Panc1 (cell line): ENCODE measurements at places on chromosomes 7 and 10. TPM values are rescaled to one million over a fixed set of nuclear protein-coding genes. Genes with fewer than 3 reads are reported as not detected.

Gene AOAH
- total RNA-seq: 0.31 TPM

Gene TMEM178B
- total RNA-seq: 0.39 TPM

Gene SPDYE11
- not detected for total RNA-seq

GRCh38 chr7:118080947-118081346 is 103.0 kb upstream of the LSM8 start:
- no peak overlapping the region for H3K4me3 ChIP-seq
- no peak for DNase-seq
- H3K4me1 ChIP-seq: no peaks in the 10 kb centered on the region
- H3K36me3 ChIP-seq: no peaks in the 10 kb centered on the region
- H3K27me3 ChIP-seq: no peaks in the 10 kb centered on the region

GRCh38 chr10:75180592-75180991 is 30.0 kb upstream of the VDAC2 start:
- DNase-seq: no peak
- no peaks in the 10 kb centered on the region for H3K27me3 ChIP-seq
- no peaks in the 10 kb centered on the region for H3K4me1 ChIP-seq
- H3K27ac ChIP-seq: no peak overlapping the region
- H3K36me3 ChIP-seq: no peaks in the 10 kb centered on the region
- H3K4me3 ChIP-seq: no peak overlapping the region

- no peaks in the 10 kb centered on the region for H3K36me3 ChIP-seq
- H3K4me1 ChIP-seq: no peaks in the 10 kb centered on the region
- no peak for DNase-seq
- H3K27me3 ChIP-seq: no peaks in the 10 kb centered on the region
- H3K27ac ChIP-seq: no peak overlapping the region
These were observed 136.3 kb downstream of the DPY19L1 start for GRCh38 chr7:34900891-34901513.

GRCh38 chr10:26169466-26169865 is 47.1 kb upstream of the GAD2 start:
- no peak for DNase-seq
- H3K27ac ChIP-seq: no peak overlapping the region
- H3K4me3 ChIP-seq: no peak overlapping the region

DNA sequence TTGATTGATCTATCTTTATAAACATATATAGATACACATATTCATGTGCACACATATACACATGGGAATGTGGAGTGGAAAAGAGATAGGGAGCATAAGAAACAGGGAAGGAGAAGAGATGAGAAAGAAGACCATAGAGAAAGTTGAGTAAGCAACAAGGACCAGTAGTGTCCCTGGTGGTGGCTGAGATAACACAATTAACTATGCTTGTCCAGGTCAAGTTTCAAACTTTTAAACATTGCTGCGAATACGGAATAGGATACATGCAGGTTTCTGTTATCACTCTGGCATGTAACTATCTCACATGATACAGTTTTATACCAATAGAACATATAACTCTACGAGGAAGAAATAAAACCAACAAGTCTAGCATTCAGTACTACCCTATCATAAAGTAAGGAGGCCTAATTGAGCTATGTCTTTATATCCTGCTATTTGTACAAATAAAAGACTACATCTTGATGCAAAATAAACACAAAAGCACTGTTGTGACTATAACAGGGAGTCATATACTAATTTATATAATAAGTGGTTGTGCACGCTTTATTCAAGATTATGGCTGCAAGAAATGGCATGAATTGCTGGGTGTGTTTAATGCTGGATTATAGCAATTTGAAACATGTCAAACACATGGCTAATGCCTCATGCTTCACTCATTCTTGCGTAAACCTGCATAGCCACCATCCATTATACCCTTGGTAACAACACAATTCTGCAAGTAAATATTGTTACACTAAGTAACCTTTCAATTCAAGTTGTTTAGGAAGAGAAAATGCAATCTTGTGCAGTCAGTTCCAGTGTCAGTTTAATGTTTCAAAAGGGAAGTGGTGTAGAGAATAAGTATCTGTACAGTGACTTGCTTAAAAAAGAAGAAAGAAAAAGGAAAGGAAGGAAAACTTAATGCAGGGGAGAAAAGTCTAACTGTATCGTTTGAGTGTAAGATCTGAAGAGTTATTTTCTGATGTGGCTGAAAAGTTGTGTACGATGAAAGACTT is 8.2 kb downstream of the FOXP2 start:
- H3K4me1 ChIP-seq: no peaks in the 10 kb centered on the region; the same call in 1 of the 2 replicates
- H3K36me3 ChIP-seq: no peaks in the 10 kb centered on the region
- H3K27ac ChIP-seq: no peak overlapping the region
- H3K4me3 ChIP-seq: no peak overlapping the region
- no peak for DNase-seq
- no peaks in the 10 kb centered on the region for H3K27me3 ChIP-seq

Gene CNOT4
- 22.3 TPM for total RNA-seq

Gene PALD1
- 3.0 TPM for total RNA-seq

- H3K27me3 ChIP-seq: 0 out of 2 replicates have a peak, but pooled peaks cover 2% of the 10 kb centered on the region
- DNase-seq: no peak
- H3K27ac ChIP-seq: no peak overlapping the region
These were observed 134.7 kb downstream of the EMX2 start for GRCh38 chr10:117677239-117677638.

Gene LRRC17
- 0.39 TPM for total RNA-seq

GRCh38 chr10:27723436-27723835 is 22.2 kb downstream of the MKX start:
- no peak overlapping the region for H3K4me3 ChIP-seq
- H3K36me3 ChIP-seq: no peaks in the 10 kb centered on the region; the same call in 1 of the 2 replicates
- DNase-seq: no peak
- H3K4me1 ChIP-seq: no peaks in the 10 kb centered on the region
- no peak overlapping the region for H3K27ac ChIP-seq

DNA sequence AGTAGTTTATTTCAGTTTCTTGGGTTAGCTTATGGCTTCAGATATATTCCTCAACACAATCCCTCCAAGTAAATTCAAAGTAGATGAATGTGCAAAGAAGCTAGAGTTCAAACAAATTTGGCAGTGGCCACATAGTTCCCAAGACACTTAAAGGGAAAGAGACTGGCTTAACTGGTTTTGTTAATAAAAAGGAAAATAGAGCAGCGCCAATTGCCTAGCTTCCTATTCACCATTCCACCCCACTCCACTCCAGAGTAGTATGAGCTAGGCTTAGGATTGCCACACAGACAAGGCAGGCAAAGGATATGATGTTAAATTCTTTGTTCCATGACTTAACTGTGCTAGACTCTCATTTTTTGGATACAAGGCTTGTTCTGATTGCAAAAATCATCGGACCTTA is 2.0 kb downstream of the XRCC2 start:
- no peak overlapping the region for H3K4me3 ChIP-seq
- peaks cover 9% of the 10 kb centered on the region for H3K4me1 ChIP-seq

- H3K27ac ChIP-seq: no peak overlapping the region
- H3K27me3 ChIP-seq: peaks cover 9% of the 10 kb centered on the region
- H3K4me3 ChIP-seq: no peak overlapping the region
- H3K36me3 ChIP-seq: no peaks in the 10 kb centered on the region
- no peak for DNase-seq
These were observed 16.1 kb downstream of the DRGX start for GRCh38 chr10:49379596-49380410.

GRCh38 chr10:6579904-6580278 is at the start of gene PRKCQ:
TSS of gene PRKCQ (minus strand) at chr10:6580276. CDS start at chr10:6515135, 65,141 bp downstream.
- DNase-seq: no peak
- H3K27me3 ChIP-seq: peaks cover 10% of the 10 kb centered on the region
- peak within 1 kb of the TSS; percentile 56 for H3K4me3 ChIP-seq
- H3K27ac ChIP-seq: peak within 1 kb of the TSS; percentile 39; the same call in 1 of the 2 replicates

DNA sequence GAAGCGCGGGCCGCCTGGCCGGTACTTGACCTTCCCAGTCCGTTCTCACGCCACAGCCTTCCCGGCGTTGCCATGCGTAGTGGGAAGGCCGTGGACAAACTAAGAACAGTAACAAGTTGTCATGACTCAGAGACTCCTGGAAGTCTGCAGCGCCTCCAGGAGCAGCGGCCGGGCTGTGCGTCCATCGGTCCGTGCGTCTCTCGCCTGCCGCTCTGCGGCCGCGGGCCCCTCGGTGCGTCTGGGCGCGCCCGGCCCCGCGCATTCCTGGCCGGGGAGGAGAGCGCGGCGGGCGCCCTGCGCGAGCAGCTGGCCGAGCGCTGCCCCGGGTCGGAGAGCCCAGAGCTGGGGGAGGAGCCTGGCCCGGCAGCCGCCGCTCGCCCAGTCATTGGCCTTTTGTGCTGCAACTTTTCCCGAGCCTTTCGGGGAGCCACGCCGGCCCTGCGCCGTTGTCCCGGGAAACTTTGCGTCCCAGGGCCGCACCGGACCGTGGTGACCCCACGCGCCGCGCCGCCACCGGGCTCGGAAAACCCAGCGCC is 123.7 kb downstream of the TACC2 start:
- H3K36me3 ChIP-seq: no peaks in the 10 kb centered on the region
- no peaks in the 10 kb centered on the region for H3K27me3 ChIP-seq
- peaks cover 33% of the 10 kb centered on the region for H3K4me1 ChIP-seq
- peak; percentile 70 for DNase-seq

GRCh38 chr7:34497153-34497777 is 160.8 kb upstream of the NPSR1 start:
- no peak for DNase-seq
- no peaks in the 10 kb centered on the region for H3K27me3 ChIP-seq
- no peaks in the 10 kb centered on the region for H3K4me1 ChIP-seq
- no peak overlapping the region for H3K4me3 ChIP-seq

DNA sequence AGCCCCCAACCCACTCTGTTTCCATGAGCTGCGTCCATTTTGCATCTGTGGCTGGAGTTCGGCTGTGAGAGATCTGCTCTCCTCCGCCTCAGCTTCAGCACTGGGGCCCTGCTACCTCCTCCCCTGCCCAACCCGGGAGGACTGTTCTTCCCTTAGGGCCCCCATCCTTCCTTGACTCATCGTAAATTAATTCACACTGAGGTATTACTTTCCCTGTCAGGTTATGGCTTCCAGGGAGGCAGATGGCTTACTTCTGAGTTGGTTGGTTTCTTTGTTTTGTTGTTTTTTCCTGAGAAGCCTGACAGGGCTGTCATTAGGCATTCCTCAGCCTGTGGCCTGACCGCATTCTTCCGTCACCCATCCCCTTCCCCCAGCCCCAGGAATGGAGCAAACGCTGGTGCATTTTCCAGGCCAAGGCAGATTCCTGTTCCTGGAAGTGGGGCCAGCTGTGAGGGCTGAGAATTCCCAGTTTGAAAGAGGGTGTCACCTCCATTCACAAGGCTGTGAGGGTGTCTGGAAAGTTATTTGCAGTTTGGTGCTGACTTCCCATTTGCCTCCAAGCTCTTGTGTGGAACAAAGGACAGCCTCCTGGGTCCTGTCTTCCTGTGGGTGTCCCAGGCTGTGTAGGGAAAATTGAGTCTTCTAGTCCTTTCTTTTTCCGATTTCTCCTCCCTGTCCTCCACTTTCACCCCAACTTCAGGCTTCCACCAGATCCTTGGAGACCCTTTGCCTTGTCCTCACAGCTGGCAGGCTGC is 11.7 kb downstream of the CPA5 start:
- H3K36me3 ChIP-seq: no peaks in the 10 kb centered on the region
- peak overlapping the region; percentile 83 for H3K27ac ChIP-seq

Gene RELN
- total RNA-seq: 0.10 TPM

Gene BBIP1
- total RNA-seq: 55.2 TPM

DNA sequence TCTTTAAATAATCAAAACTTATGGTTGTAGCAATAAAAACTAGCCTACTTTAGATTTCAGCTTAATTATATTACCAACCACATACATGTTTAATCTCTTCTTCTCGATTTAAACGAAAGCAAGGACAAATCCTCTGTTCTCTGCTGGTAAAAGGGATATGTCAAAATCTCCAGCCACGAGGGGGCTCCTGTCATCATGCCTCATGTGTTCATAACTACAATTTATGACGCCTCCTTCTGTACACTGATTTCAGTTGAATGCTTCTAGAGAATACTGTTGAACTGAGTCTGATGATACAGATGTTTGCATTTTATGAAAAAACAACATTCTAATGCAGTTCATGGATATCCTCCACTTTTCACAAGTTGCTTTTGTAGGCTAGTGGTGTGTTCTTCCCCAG is 220.0 kb upstream of the DPP6 start:
- H3K4me1 ChIP-seq: no peaks in the 10 kb centered on the region
- H3K36me3 ChIP-seq: no peaks in the 10 kb centered on the region
- no peak overlapping the region for H3K4me3 ChIP-seq

DNA sequence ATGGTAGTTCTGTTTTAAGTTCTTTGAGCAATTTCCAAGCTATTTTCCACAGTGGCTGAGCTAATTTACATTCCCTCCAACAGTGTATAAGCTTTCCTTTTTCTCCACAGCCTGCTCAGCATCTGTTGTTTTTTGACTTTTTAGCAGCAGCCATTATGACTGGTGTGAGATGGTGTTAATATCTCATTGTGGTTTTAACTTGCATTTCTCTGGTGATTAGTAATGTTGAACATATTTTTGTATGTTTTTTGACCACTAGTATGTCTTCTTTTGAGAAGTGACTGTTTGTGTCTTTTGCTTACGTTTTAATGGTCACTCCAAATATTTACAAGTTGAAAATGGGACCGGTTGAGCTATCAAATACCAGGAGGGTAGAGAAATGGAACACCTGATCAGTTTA is 20.4 kb downstream of the GNG11 start:
- H3K36me3 ChIP-seq: no peaks in the 10 kb centered on the region
- DNase-seq: no peak
- H3K4me1 ChIP-seq: no peaks in the 10 kb centered on the region
- no peaks in the 10 kb centered on the region for H3K27me3 ChIP-seq

DNA sequence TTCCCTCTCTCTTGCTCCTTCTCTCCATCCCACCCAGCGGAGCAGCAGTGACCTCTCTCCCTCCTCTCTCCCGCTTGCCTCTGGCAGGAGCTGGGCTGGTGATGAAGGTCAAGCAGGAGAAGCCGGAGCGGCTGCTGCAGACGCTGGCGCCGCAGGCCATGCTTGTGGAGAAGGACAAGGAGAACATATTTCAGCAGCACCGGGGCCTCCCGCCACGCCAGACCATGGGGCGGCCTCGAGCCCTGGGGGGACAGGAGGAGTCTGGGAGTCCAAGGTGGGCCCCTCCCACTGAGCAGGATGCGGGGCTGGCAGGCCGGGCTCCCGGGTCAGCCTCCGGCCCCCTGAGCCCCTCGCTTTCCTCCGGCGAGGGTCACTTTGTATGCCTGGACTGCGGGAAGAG is 17.3 kb downstream of the ZNF775 start:
- H3K4me3 ChIP-seq: no peak overlapping the region

Gene ICA1
- total RNA-seq: 1.1 TPM

DNA sequence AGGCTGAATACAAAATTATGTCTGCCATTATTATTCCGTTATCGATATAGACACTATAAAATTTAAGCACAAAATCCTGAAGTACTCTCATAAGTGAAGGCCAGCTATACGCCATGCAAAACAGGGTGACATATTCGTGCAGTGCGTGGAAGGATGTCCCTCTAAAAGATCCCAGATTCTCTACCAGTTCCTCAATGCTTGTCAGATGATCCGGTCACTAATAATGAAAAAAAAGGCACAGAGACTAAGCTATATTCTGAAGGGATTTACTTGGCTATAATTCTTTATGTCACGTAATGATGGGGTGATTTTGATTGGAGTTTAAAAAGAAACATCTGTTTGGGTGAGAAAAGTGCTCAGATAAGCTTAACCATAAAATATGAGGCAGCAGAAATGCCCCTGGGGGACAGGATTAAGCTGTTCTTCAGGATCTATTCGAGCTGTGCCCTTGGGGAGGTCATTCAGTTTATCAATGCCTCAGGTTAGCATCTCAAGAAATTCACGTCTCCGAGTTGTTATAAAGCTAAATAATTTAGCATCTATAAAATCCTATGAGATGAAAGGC is 229.7 kb upstream of the PITRM1 start:
- H3K36me3 ChIP-seq: no peaks in the 10 kb centered on the region
- no peaks in the 10 kb centered on the region; the same call in 1 of the 2 replicates for H3K4me1 ChIP-seq
- no peak overlapping the region for H3K27ac ChIP-seq
- no peak for DNase-seq

Gene FKBP6
- total RNA-seq: not detected

Gene MXI1
- total RNA-seq: 12.1 TPM

- no peaks in the 10 kb centered on the region for H3K4me1 ChIP-seq
- H3K4me3 ChIP-seq: no peak overlapping the region
- H3K27ac ChIP-seq: no peak overlapping the region
- DNase-seq: no peak
- H3K27me3 ChIP-seq: no peaks in the 10 kb centered on the region
These were observed 59.8 kb downstream of the SLC16A12 start for GRCh38 chr10:89475591-89475998.
